WTC11 (cell line): ENCODE measurements at places on chromosomes 13 and 19. TPM values are rescaled to one million over a fixed set of nuclear protein-coding genes. Genes with fewer than 3 reads are reported as not detected.

The TLE6 gene
- total RNA-seq = 2.5 to 3.3 TPM (median 3.1 TPM) in 3 replicates

The GPR183 gene
- 0.13 to 0.14 TPM in 2 of 3 replicates, not detected in the other for total RNA-seq

The NOVA2 gene
- 11.3 to 15.6 TPM (median 15.4 TPM) in 3 replicates for total RNA-seq

The KIRREL2 gene
- 4.7 to 5.3 TPM (median 4.9 TPM) in 3 replicates for total RNA-seq

DNA sequence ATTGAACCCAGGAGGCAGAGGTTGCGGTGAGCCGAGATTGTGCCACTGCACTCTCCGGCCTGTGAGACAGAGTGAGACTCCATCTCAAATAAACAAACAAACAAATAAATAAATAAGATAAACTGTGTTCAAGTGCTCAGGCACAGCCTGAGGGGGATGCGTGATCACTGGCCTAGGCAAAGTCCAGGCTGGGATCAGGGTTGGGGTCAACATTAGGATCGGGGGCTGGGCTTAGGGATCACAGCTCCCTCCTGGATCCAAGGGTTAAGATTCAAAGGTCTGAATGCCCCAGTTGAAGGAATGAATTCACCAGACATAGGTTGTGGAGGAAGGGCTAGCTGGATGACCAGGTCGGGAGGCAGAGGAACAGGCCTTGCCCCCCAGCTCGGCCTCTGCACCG, 1.9 kb upstream of the EXOC3L2 start:
- peaks cover 48% of the 10 kb centered on the region for H3K27me3 ChIP-seq
- no peak for DNase-seq
- no peak overlapping the region for H3K27ac ChIP-seq
- H3K36me3 ChIP-seq = no peaks in the 10 kb centered on the region
- no peak overlapping the region for H3K4me3 ChIP-seq
- peaks cover 13% of the 10 kb centered on the region for H3K4me1 ChIP-seq

- DNase-seq = no peak
- H3K27ac ChIP-seq = 0 out of 2 replicates have a peak overlapping the region, but pooled peaks have one; percentile 66
- H3K27me3 ChIP-seq = peaks cover 7% of the 10 kb centered on the region; the same call in 1 of the 2 replicates
- H3K4me1 ChIP-seq = peaks cover 35% of the 10 kb centered on the region
- no peaks in the 10 kb centered on the region for H3K36me3 ChIP-seq
Measured at GRCh38 chr13:74128156-74128767, 5.9 kb downstream of the KLF12 start.

DNA sequence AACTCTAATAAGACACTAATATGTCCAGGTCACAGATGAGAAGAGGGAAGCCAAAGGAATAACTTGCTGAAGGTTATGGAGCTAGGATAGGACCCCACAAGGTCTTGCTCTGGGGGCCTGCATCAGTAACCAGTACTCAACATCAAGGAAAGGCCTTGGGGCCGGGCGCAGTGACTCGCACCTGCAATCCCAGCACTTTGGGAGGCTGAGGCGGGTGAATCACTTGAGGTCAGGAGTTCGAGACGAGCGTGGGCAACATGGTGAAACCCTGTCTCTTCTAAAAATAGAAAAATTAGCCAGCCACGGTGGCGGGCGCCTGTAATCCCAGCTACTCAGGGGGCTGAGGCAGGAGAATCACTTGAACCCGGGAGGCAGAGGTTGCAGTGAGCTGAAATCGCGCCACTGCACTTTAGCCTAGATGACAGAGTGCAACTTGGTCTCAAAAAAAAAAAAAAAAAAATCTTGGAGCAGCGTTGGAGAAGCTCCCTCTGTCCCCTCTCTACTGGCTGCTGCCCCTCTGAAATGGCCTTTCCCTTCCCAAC, 1.8 kb downstream of the LONP1 start:
- peak overlapping the region; percentile 97 for H3K4me3 ChIP-seq
- H3K27me3 ChIP-seq = no peaks in the 10 kb centered on the region
- no peak for DNase-seq
- H3K36me3 ChIP-seq = peaks cover 25% of the 10 kb centered on the region
- H3K4me1 ChIP-seq = peaks cover 16% of the 10 kb centered on the region

- H3K27ac ChIP-seq = no peak overlapping the region
- peaks cover 6% of the 10 kb centered on the region for H3K4me1 ChIP-seq
- no peaks in the 10 kb centered on the region for H3K36me3 ChIP-seq
Measured at GRCh38 chr13:104586051-104586746, 1520.0 kb upstream of the SLC10A2 start.

DNA sequence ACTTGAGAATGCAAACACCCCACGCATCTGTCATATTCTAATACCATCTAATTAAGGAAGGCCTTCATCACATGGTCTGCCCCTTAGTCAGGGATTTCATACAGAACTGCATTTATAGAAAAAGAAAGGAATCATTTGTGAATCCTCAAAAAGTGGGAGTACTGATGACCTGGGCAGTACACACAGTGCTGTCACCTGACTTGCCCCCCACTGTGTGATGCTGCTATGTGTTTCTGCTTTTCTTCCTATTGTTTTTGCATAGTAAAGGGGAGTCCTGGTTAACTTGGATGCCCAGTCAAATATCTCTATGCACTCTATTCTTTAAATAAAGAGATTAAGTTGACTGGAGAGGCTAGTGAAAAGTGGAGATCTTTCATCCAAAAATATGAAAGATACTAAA, 1921.2 kb upstream of the PRR20A start:
- no peak overlapping the region for H3K4me3 ChIP-seq
- H3K27ac ChIP-seq = no peak overlapping the region
- DNase-seq = peak; percentile 22
- no peaks in the 10 kb centered on the region for H3K36me3 ChIP-seq
